Activated CD8-positive, alpha-beta memory T cell treated with anti-CD3 and anti-CD28 coated beads, Interleukin-2, amount 10 ng/mL, durations not matched to agents 7 days and 5 days (primary cell): ENCODE measurements at places on chromosomes 11 and 22.

DNA sequence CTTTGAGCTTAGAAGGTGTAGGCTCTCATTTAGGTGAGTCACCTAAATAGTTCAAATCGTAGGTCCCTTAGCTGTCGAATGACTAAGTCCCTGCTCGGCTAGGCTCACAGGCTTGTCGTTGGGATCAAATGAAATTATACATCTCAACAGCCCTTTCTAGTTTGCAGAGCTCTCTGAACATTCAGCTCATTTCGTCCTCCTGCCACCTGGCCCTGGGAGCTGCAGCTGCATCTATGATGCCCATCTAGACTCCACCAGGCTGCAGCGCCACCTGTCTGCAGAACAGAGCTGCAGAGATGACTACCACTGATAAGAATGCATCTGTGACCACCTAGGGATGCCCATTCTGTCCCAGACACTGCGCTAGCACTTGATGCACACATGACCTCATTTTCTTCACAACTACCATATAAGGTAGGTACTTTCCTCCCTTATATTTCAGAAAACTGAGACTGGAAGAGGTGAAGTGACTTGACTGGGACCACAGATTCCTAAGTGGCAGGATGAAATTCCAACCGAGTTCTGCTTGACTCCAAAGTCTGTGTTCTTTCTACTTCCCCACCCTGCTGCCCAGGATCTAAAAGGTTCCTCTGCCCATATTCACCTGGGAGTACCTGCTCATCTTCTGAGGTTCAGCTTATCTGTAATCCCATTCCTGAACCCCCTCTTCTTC lies 141.1 kb upstream of the NARS2 start:
- peak; percentile 62 for DNase-seq
- no peak overlapping the region for H3K4me3 ChIP-seq
- peaks cover 8% of the 10 kb centered on the region for H3K27me3 ChIP-seq
- no peak overlapping the region for H3K27ac ChIP-seq
- H3K36me3 ChIP-seq, result no peaks in the 10 kb centered on the region
- H3K4me1 ChIP-seq, result no peaks in the 10 kb centered on the region

GRCh38 chr22:46936378-46936903 lies 174.0 kb downstream of the TBC1D22A start:
- H3K4me1 ChIP-seq, result peaks cover 44% of the 10 kb centered on the region
- H3K4me3 ChIP-seq, result no peak overlapping the region
- H3K27me3 ChIP-seq, result no peaks in the 10 kb centered on the region
- no peak overlapping the region for H3K27ac ChIP-seq
- peak; percentile 35 for DNase-seq

DNA sequence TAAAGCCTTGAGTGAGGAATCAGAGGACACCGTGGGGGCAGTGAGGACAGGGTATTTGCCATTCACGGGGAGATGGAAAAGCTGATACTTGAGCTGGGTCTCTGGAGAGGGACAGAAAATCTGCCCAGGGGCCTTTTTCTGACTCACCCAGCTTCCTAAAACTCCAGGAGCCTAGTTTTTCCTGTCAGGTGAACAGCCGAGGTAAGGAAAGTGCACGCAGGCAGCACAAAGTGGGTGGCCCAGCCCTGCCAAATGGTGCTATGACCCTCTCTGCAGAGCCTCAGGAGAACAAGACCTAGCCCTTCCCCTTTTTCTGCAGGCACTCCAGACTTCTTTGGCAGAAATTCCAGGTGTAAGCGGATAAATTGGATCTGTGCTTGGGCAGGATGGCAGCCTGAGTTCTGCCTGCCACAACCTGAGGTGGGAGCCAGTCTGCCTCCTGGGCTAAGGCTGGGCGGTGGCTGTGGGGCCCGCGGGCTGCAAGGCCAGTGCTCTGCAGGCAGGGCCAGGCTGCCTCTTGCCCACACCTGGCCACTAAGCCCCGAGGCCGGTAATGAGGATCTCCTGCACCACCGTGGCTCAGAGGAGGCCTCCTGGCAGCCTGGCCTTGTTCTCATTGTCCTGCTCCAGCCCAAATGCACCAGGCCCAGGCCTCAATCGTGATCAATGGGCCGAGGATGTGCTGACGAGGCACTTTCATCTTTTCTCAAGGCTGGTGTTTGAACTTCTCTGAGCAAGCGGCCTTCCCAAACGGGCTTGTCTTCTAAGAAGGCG lies 72.9 kb upstream of the LMO1 start:
- no peak for DNase-seq
- no peaks in the 10 kb centered on the region for H3K36me3 ChIP-seq
- H3K4me1 ChIP-seq, result no peaks in the 10 kb centered on the region
- H3K4me3 ChIP-seq, result no peak overlapping the region
- H3K27ac ChIP-seq, result no peak overlapping the region

DNA sequence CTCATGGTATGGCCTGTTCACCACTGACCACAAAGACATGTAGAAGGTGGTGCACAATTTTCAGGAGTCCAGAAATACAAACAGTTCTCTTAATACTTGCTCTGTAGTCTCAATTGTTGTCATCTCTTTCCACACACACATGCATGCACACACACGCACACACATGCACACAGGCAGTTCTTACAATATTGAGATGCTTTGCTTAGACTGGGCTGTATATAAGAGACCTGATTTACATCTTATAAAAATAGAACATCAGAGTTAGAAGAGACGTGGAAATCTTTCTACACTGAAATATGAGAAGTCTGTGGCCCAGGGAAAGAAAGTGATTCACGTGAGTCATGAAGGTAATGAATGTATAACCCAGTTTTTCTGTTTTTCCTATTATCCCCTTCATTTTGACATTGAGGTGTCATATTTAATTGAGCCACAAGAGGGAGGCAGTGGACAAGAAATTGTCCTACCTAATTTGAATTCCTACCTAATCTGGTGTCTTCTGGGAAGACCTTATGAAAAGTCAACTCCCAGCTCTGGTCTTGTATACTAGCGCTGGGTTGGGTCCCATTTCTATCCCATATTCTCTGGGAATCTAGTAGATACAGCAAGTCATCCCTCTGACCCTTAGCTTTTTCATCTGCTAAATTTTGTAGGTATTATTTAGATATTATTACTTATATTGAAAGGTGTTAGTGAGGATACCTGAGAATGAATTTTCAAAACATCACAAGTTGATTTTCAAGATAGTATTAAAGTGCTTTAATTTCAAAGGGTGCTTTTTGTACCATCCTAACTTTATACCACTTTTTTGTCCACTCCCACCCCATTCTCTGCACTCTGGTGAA lies 14.9 kb upstream of the MS4A4A start:
- no peaks in the 10 kb centered on the region for H3K36me3 ChIP-seq
- DNase-seq, result no peak
- no peak overlapping the region for H3K4me3 ChIP-seq
- H3K4me1 ChIP-seq, result no peaks in the 10 kb centered on the region
- H3K27ac ChIP-seq, result no peak overlapping the region
- peaks cover 36% of the 10 kb centered on the region for H3K27me3 ChIP-seq

DNA sequence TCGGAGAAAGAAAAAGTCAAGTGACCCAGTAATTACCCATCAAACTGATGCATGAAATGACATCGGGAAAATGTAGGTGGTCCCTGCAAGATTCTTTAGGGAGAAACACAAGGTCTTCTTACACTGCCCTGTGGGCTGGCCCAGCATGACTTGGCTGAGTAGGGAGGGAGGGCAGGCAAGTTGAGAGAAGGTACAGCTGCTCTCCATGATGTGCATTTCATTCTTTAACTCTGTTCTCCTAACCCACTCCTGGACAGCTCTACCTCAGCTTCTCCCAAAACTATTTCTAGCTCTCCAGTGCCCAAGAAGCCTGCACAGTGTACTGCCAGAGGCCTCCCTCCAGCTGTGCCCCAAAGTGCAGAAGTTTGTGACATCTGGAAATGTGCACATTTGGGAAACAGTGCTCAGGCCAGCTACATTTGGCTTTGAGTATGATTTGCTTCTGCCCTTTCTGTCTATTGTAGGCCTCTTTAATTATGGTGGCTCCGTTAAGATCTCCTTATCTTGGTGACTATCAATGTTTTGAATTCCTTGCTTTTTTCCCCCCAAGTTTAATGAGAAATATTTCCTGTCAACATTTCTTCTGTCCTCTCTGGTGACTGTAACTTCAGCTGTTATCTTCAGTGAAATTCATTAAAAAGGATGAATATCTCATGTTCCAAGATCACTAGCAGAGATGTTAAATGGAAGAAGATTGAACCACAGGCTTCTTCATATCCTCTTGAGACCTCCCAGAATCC lies 26.7 kb upstream of the PRSS23 start:
- H3K36me3 ChIP-seq, result no peaks in the 10 kb centered on the region
- H3K27me3 ChIP-seq, result peaks cover 35% of the 10 kb centered on the region
- no peak overlapping the region for H3K27ac ChIP-seq
- H3K4me1 ChIP-seq, result no peaks in the 10 kb centered on the region
- DNase-seq, result no peak

DNA sequence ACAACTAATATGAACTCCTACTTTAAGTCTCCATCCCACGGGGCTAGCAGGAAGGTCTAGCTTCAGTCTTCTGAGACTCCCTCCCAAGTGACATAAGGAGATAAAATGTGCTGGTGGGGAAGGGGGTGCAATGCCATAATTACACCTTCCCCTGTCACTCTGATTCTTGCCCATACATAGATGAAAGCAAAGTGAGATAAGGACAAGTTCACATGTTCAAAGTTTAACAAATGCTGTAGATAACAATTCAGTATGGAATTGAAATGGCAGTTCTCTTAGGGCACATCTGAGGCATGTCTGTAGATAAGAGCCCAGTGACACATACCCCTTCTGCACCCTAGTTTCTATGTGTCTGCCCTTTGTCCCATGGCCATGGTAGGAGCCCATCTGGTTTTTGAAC lies 38.2 kb upstream of the PANX1 start:
- no peak overlapping the region for H3K4me3 ChIP-seq
- no peaks in the 10 kb centered on the region for H3K36me3 ChIP-seq
- peaks cover 5% of the 10 kb centered on the region for H3K27me3 ChIP-seq
- H3K4me1 ChIP-seq, result no peaks in the 10 kb centered on the region
- no peak for DNase-seq
